ENCODE measurements at places on chromosomes 12 and 14.

DNA sequence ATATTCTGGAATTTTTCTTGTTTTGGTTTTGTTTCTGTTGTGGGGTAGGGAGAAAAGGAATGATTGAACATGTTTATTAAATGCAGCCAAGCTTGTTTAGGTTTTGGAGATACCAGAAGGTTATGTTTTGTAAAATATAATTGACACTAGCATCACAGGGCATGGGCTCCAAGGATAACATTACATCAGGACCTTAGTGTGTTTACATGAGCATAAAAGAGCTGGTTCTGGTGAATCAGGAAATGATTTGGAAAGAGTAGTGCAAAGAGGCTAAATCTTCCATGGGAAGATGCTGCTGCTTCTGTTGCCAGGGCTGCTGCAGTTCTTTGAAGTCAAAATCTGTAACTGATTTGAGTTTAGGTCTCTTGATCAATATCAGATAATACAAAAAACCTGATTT, 118.7 kb downstream of the ETNK1 start:
- no peak for DNase-seq

- peak; percentile 12 for DNase-seq
Observed at GRCh38 chr12:100154474-100155247, 12.0 kb upstream of the BLTP3B start.

- no peak for DNase-seq
Observed at GRCh38 chr14:85601690-85602089, 71.7 kb downstream of the FLRT2 start.

DNA sequence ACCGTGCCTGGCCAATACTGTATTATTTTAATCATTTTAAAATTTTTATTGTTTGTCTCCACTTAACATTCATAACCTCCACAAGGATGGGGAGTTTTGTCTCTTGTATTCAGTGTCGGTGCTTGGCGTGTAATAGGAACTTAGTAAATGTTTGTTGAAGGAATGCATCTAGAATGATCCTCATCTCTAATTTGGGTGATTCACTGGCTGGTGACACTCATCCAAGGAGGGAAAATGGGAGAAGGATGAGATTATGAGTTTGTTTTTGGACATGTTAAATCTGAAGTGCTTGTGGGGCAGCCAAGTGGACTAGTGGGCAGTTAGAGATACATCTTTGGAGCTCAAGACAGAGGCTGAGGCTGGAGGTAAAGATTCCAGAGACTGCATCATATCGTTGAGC, 5.1 kb downstream of the KLC1 start:
- DNase-seq = no peak

DNA sequence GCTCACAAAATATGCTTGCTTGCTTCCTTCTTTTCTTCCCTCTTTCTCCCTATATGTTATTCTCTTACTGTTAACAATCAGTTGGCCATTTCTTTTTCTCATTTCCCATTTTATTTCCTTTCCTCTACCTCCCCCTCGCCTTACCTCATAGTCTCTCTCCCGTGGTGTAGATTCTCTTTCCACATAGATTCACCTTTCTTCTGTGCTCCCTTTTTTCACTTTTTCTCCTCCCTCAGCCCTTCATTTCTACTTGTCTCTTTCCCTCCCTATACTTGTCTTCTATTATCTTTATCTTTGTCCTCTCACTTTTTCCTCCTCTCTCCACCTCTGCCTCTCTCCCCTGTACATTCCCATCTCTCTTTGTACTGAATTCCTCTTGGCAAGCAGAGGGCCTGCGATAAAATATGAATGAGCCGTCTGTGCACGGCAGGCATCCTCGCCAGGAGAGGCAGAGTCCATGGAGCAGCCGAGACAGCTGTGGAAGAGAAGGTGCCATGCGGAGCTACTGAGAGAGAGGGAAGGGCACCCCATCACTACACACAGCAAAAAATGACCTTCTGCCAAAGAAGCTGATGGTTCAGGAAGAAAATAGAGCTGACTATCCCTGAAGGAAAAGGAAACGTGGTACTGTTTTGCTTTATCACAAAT, 12.1 kb downstream of the C14orf93 start:
- no peak for DNase-seq

DNA sequence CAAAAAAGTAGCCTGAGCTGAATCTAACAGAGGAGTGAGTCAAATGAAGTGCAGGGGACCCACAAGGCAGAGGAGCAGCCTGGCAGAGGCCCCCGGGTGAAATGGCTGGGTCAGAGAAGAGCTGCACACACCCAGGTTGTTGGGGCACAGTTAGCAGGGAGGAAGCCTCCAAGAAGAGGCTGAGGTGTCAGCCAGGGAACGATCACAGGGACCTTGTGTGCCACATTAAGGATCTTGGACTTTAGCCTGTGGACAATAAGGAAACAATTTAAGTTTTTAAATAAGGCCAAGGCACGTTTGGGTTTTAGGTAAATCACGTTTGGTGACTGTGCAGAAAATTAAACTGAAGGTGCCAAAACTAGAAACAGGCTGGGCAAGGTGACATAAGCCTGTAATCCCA, 35.1 kb downstream of the OR10P1 start:
- no peak for DNase-seq

GRCh38 chr14:43001731-43002130, 1395.1 kb downstream of the LRFN5 start:
- no peak for DNase-seq

DNA sequence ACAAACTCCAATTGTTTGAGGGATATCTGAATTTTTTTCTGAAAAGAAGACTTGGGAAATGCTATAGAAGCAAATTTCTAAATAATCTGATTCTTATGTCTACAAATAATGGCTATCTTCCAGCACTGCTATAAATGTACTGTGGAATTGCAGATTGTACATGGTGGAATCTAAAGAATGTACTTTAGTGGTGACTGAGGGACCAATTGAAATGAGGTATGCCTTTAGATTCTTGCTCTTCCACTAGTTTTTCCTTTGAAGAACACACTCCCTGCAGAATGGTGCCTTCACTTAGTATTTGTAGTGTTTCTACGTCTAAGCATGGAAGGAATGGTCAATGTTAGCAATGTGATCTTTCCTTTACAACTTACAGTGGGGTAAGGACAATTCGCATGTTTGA, 11.7 kb upstream of the PRB4 start:
- DNase-seq = no peak

DNA sequence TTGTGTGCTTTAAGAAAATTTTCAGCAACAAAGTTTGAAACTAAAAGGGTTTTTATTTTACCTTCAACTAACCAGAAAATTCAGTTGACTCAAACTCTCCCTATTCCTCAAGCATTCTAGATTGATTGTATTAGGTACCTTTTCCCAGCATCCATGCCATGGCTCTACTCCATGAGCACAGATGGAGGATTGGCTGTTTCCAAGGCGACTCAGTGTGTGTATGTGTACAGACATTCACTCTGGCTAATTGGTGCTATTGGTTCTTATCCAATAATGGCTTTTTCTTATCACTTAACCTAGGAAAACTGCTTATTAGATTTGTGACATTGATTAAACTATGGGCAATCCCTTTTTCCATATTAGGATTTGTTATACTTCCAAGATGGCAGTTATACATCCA, 202.6 kb downstream of the ANO6 start:
- DNase-seq = no peak

GRCh38 chr12:124392271-124392666, 97.4 kb downstream of the RFLNA start:
- DNase-seq = no peak

DNA sequence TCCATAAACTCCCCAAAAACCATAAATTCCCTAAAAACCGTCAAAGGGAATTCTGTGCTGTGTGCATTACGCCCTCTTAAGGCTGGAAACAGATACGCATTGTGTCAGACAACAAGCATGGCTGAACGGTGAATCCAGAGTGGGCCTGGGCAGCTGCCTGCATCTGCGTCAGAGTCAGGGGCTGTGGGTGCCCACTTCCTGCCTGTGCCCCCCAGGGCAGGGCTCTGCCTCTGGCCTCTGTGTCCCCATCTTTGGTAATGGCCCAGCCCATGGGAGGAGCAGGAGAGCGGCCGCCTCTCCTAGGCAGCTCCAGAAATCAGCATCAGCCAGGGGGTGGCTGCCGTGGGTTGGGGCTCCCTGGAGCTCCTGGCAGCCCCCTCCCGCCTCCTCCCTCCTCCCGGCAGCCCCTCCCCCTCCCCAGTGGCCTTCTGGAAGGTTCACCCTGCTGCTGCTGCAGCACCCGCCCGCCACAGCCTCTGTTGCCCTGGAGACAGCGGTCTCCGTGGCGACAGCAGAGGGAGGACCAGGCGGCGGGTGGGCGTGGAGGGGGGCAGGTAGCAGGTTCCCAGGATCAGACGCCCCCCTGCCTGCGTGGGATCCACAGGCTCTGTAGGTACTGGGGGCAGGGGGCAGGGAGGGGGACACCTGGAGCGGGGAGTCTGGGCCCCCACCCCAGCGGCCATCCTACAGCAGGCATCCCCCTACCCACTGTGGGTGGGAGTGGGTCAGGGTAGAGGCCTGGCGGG, 5.9 kb downstream of the MMP17 start:
- DNase-seq = peak; percentile 74

GRCh38 chr14:25800841-25801240, 750.9 kb upstream of the STXBP6 start:
- no peak for DNase-seq

DNA sequence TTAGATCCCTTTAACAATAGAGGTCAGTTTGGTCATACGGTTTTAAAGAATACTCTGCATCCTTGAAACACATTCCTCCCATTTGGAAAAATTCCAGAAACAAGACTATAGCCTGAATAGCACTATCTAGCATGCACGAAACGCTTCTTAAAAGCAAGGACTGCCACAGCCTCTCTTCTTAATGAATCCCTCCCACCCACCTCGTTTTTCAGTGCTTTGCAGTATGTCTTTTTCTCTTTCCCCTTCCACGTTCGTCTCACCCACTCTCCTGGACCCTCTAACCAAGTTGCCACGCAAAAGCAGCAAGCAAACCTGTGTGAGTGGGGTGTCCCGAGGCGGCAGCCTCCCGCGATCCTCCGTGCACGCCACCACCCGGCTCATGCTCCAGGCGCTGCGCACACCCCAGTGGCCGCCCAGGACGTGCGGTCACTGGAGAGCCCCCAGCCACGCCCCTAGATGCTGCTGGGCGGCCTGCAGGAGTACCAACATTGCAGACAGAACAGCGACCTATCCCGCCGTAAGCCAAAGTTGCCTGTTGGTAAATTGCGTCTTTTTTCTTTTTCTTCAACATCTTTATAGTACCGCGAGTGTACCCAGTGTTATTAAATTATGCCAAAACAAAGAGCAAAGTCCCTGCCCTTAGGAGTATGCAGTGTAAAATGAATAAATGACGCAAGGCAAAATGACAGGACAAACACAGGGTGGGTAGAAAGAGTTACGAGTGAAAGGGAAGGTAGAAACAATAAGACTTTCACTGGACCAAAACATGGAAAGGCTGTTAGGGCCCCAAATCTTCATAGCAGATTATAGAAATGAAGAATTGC, at the start of gene SLC38A4:
SLC38A4 (minus strand) TSS at position 407 of the 824 bp plus-strand sequence. CDS start 32,926 bp downstream, outside the sequence.
- no peak for DNase-seq

DNA sequence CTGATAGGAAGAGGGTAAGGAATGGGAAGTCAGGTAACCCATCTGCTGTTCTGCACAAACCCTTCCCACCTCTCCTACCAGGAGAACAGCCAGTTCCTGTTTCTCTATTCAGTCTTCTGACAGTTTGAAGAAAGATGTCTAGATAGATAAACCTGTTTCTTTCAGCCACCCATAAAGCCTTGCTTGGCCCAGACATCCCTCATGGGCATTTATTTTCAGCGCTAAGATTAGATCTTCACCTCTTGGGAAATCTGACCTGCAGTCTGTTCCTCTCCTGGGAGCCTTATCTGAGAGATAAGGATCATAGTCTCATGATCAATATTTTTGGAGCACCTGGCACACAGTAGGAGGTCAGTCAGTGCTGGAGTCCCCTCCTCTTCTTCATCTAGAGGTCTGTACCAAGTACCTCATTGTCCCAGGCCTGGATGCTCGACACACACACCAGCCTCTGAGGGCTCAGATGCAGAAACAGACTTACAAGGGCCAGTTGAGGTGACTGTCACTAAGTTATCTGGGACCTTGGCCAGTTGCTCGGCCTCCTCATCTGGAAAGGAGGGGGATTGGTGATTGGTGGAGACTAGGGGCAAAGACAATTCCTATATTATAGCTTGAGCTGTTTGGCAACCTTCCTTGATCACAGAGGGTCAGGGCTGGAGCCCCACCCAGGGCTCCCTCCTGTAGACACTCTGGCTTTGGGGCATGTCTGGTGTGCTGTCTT, 18.2 kb downstream of the ACVRL1 start:
- DNase-seq = no peak

DNA sequence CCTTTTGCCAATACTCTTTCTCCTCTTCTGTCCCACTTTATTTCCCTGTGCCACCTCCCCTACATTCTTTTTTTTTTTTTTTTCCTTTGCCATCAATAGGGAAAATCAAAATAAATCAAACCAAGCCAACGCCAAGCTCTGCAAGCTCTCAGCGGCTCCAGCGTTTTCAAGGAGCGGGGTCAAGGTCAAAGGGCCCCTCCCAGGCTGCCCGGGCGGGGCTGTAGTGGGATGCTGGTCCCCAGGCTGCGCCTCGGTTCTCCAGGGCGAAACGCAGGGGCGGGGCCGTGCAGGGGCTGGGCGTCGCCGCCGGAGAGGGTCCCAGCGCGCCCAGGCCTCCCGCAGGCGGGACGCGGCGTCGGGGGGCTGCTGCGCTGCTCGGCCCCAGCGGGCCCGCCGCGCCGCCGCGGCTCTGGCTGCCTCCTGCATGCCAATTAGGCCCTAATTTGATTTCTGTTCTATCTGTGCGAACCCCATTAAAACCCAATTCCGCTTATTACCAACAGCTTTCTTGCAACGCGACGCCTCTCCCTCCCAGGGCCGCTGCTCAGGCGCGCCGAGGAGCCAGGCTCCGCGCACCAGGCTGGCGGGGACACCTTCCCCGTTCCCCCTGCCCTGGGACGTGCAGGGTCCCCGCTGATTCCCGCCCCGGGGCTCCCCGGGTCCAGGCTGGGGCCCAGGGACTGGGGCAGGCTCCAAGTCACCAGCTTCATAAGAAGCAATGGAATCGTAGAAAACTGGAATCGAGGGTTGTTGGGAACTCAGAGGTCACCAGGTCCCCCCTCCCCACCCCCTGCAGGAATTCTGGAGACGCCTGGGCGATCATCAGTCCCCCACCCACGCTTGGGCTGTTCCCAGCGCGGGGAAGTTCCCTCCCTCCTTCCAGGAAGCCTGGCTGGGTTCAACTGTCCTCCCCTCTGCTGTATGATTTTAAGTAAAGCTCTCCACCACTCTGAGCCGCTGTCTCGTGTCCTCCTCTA, 50.7 kb upstream of the MAP1LC3B2 start:
- no peak for DNase-seq

DNA sequence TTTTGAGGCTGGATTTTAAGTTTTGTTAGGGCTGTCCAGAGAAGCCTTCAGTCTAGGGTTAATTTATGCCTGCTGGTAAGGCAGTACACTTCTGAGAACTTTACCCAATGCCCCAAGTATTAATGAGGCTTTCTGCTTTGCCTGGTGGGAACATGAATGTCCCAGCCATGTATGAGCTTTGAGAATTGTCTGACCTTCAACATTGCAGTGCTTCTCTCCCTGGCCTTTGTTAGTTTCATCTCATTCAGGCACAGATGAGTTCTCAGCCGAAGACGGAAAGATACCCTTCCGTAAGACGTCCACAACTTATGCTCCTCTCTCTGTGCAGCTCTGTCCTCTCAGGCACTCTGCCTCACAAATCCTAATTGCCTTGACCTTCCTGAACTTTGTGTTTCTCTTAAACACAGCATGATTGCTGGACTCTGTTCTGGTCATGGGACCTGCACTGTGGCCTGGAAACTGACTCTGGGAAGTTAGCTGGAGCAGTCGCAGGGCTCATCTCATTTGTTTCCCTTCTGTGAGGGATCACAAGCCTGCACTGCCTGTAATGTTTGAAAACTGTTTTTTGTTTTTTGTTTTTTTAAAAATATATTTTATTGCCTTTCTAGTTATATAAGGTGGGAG, 15.7 kb downstream of the CHPT1 start:
- no peak for DNase-seq

GRCh38 chr12:126316411-126316810, 1251.2 kb downstream of the AACS start:
- DNase-seq = no peak

- DNase-seq = no peak
Observed at GRCh38 chr14:37948266-37948665, 259.4 kb upstream of the SSTR1 start.

All from NCI-H2227 treated with DMSO at 0.1 percent for 48 hours (cell line).